ENCODE measurements at places on chromosomes 11 and 22.

DNA sequence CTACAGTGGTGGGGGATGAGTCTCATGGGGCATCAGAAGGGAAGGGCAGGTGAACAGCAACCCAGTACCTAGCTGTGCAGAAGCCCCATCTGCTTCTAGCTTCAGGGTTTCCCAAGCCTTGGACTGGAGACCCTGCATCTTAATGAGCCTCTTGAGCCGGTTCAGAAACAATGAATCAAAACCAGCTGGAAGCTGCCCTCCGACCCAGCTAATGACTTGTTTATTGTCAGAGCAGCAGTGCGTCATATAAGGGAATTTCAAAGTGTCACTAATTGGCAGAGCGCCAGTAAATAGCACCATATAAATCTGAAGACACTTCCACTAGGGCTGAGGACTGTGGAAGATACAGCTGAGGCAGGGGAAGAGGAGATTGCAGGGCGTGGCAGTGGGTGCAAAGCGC lies 57.5 kb downstream of the RPUSD4 start:
- no peak for DNase-seq

DNA sequence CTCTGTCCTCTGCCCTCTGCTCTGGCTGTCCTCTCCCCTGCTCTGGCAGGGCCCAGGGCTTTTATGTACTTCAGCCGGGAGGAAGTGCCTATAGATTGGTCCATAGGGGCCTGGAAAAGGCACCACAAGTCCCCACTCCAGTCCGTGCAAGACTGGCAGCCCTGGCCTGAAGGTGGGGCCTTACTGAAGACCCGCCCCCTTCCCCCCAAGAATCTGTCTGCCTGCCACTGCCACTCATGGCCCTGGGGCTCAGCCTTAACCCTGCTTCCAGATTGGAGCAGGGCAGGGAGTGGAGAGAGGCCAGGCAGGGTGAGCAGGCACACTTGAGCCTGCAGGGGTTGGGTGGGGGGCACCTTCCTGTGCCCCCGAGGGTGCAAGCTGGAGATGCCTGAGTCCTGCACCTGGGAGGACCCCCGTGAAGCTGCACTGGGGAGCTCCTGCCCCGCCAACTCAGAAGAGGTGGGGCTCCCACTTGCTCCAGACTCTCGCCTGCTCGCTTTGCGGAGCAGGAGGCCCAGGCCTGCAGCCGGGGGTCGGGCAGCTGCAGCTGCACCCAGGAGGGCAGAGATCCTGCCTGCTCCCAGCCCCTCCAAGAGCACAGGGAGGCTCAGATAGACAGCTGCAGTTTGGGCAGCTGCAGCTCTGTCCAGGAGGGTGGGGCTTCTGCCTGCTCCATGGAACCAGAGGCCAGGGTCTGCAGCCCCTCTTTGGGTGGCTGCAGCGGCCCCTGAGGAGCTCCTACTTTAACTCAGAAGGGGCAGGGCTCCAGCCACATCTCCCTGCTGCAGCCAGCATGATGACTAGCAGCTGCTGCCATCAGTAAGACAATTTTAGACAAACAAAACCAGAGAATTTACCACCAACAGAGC lies 51.0 kb upstream of the SC5D start:
- no peak for DNase-seq

GRCh38 chr11:2827256-2827655 lies 58.3 kb downstream of the CDKN1C start:
- DNase-seq = no peak

- no peak for DNase-seq
Measured at GRCh38 chr11:105577641-105578040, 32.2 kb upstream of the GRIA4 start.

DNA sequence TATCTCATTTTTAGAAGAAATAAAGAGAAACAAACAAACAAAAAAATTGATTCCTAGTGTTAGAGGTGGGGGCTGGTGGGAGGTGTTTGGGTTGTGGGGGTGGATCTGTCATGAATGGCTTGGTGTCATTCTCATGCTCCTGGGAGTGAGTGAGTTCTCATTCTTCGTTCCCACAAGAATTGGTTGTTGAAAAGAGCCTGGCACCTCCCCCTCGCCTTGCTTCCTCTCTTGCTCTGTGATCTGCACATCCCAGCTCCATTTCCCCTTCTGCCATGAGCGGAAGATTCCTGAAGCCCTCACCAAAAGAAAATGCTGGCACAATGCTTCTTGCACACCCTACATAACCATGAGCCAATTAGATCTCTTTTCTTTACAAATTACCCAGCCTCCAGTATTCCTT lies 277.8 kb downstream of the ST3GAL4 start:
- no peak for DNase-seq

GRCh38 chr22:19880786-19881569 lies 26.3 kb upstream of the GNB1L start:
- no peak for DNase-seq

All from AML-193 (cell line).